SJSA1 (cell line): ENCODE measurements at places on chromosomes 1 and 21.

GRCh38 chr1:178038372-178038771 is 55.5 kb upstream of the RASAL2 start:
- DNase-seq = no peak

- DNase-seq = no peak
Measured at GRCh38 chr1:30452170-30452569, 271.2 kb downstream of the MATN1 start.

- DNase-seq = no peak
Measured at GRCh38 chr1:221093903-221094791, 214.9 kb downstream of the HLX start.

DNA sequence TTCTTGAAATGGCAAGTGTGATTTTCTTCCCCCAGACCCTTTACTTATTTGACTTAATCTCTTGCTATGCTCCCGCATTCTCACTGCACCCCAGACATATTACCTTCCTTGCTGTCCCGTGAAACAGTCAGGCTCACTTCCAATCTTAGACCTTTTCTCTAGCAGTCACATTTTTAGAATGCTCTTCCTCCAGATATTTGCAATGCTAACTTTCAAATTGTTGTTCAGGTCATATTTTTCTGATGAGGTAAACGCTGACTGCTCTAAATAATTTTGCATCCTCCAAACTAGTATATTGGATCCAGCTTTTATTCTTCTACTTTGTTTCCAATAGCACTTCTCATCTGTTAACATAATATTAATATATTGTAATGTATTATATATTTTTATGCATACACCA is 648.2 kb upstream of the NEGR1 start:
- DNase-seq = no peak

- no peak for DNase-seq
Measured at GRCh38 chr1:74180490-74180889, 17.5 kb downstream of the LRRIQ3 start.

DNA sequence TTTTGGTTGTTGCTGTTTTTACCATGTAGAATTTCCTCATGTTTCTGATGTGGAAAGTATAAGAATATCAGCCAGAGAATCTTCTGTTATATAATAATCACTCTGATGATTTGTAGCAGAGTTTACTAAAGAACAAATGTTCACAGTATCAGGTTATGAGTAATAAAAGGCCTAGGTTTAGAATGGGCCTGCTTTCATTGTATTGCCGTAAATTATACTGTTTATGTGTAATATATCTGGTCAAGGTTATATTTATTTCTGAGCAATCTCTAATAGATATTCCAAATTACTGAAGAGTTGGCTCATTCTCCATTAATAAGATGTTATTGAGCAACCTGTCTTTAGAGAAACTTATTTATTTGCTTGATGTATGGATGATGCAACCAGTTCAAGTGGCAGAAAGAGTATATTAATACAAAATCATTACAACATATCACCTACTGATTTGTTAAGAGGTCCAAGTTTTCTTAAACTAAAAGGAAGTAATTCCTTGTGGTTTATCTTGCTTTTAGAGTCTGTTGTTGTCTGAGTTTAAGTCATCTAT is 649.4 kb upstream of the CXADR start:
- DNase-seq = no peak

DNA sequence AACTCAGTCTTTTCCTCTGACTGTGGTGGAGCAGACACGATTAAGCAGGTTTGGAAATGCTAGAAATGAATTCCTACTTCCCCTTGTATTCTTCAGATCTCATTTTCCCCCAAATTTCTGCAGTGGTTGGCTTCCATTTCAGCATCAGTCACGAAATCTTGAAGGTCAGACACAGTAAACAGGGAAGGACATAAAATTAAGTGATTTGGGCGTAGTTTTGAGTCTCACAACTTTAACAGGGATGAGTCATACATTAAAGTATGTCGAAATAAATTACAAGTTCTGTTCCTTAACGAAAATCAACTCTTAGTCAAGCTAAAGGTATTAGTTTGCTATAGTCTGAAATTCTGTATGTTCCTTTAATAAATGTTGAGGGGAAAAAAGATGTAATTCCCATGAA is 61.1 kb downstream of the HNRNPR start:
- no peak for DNase-seq

- DNase-seq = peak; percentile 47
Measured at GRCh38 chr21:45154511-45155508, 80.4 kb downstream of the ADARB1 start.

DNA sequence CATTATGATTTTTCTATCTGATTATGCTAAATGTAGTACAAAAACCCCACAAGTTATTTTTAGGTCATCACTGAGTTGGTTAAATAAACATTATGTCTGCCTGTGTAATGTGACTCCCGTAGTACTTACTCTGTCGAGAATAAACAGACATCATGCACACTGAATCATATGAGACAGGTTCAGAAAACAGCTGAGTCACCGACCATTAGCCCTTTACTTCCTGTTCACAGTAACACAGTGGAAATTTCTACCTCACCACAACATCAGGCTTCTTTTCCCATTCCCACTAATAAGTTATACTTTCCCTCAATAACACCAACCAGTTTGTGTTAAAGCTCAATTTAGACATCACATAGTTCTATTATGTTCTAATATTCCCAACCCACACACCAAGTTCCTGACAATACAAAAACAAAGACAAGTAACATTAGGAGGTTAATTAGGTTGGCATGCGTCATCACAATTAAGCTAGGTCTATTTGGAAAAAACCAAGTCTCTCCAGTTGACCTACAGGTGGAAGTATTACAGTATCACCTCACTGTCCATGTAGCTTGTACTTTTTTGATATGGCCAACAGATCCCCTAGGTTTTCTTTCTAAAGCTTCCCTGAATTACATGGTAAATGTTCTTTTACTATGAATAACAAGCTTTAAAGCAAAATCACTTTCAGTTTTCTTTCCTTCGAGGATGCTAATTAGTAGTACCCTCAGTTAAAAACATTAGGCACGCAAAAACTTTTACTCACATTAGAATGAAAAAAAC is 154.2 kb downstream of the EIF4G3 start:
- DNase-seq = peak; percentile 91

GRCh38 chr1:160806109-160806665 is 10.2 kb downstream of the LY9 start:
- no peak for DNase-seq

- no peak for DNase-seq
Measured at GRCh38 chr1:117481410-117481809, 114.2 kb downstream of the MAN1A2 start.

DNA sequence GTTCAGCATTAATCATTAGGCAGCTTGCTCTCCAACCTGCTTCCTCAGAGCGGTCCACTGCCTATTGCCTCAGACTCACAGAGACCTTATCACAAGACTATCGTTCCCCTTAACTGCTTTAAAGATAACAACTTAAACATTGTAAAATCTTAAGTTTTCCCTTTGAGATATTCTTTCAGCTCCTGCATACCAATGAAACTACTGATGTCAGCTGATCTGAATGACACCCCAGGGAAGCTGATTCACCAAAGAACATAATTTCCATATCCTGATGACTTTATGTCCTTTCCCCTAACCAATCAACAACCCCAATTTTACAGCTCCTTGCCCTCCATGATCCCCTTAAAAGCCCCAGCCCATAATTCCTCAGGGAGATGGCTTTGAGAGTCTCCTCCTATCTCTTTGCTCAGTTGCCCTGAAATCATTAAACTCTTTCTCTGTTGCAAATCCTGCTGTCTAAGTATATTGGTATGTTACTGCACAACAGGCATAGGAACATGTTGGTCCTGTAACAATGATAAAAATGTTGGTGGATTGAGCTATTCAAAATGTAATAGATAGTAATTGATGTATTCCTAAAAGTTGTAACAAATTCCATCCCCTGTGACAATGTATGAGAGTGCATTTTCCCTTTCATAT is 621.4 kb upstream of the RGS18 start:
- DNase-seq = no peak

DNA sequence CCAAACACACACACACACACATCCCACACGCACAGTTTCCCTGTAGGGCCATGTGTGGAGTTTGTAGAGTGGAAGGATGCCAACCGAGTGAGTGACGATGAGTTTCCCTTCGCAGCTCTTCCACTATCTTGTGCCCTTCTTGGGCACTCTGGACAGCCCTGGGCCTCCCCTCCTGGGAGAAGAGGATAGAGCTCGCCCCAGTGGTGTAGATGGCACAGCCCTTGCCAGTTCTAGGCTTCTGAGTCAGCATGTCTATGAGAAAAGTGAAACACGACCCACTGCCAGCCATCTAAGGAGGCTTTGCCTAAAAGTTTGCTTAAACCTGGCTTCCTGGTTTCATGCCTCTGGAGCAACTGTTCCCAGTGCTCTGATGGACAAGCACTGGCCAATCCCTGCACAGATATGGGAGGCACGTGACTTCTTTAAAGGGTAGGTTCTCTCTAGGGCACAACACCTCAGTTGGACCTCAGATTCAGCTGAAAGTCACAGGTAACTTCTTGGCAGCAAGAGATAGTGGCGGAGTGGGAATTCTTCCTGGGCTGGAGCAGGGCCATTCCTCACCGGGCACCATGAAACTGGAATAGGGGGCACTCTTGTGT is 195.9 kb upstream of the GALNT2 start:
- no peak for DNase-seq

- DNase-seq = no peak
Measured at GRCh38 chr1:27934818-27935549, at the start of gene SMPDL3B. SMPDL3B (plus strand) TSS chr1:27935000; CDS start chr1:27935184, 184 bp downstream.

GRCh38 chr1:6475381-6476133 is 9.6 kb upstream of the TNFRSF25 start:
- peak; percentile 43 for DNase-seq

- DNase-seq = no peak
Measured at GRCh38 chr1:42961312-42962091, 2.8 kb upstream of the SLC2A1 start.

DNA sequence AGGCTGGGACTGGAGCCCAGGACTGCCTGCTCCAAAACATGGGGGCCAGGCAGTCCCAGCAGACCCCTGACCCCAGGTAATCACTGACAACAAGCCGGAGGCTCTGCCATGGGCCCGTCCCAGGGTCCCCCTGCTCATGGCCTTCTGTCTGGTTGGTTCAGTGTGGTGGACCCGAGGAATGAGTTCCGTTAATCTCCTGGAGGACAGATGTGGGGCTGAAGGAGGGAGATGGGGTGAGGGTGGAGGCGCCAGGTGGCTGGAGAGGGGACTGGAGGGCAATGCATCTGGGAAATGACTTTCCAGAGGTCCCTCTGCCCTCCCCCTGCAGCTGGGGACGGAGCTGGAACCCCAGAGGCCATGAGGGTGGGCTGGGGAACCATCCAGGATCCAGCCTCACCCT is 103.2 kb downstream of the EBNA1BP2 start:
- DNase-seq = no peak

- peak; percentile 79 for DNase-seq
Measured at GRCh38 chr1:2412773-2413494, 570 bp upstream of the PEX10 start.

DNA sequence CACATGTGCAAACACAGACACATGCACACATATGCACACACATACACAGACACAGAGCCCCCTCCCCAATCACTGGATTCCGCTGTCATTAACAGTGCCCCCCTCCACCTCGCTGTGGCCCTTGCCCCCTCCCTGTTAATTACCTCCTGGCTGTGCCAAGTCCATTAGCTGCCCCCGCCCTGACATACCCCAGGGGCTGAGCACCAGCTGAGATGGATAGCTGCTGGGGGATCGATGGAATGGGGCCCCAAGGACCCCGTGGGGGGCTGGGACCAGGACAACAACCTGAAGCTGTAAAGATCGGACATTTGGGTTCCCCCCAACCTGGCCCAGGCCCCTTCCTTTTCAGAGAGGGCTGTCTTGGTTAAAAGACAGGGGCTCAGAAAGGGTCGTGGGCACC is 9.6 kb upstream of the PEAR1 start:
- no peak for DNase-seq

GRCh38 chr1:210827481-210827880 is 306.5 kb downstream of the KCNH1 start:
- no peak for DNase-seq

- no peak for DNase-seq
Measured at GRCh38 chr1:226549937-226550671, 1.5 kb downstream of the STUM start.

DNA sequence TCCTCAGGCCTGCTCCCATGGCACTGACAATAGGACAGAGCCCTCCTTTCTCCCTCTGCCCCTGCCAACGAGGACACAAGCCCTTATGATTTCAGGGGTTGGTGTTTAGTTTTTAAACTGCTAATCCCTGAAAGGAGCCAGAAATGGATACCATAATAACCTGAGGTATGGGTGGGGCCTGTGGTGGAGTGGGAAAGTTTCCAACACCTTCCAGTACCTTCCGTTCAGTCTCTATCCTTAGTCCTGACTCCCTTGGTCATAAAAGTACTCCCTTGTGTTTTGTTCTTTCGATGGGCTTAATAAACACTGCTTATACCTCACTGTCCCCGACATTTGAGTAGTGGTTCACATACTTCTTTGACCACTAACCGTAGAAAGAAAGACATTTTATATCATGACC is 141.8 kb upstream of the MAGI3 start:
- DNase-seq = no peak
